ENCODE measurements at places on chromosomes 11 and 22.

- DNase-seq, result no peak
Measured at GRCh38 chr11:82874646-82875523, 25.3 kb downstream of the PRCP start.

DNA sequence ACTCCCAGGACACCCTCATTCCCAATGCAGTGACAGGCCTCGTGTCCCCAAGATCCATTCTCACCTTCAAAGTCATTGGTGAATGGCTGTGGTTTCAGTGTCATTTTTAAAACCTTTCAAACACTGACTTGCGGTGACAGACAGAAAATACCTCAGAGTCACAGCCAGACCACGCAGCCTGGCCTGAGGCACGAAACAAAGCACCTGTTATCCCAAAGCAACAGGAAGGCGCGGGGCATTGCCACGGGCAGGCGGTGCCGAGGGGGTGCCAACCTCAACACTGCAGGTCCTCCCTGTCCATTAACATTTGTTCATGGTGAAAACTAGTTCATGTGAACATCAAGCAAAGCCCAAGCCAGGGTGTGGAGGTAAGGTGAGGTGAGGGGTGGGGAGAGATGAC, 38.2 kb downstream of the RPUSD4 start:
- DNase-seq, result no peak

DNA sequence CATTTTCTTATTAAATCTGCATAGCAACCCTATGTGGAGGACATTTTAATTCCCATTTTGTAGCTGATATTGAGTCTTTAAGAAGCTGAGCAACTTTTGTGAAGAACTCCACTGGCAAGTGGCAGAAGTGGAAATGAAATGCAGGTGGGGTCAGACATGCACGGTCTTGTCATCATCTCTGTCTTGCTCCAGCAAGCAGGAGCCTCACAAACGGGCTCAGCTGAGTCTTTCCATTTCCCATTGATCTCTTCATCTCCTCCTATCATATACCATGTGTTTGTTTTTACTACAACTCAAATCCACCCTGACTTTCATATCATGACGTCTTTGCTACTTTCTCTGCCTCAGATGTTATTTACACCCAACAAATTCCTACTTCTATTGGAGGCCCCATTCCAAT, 97.9 kb upstream of the TENM4 start:
- DNase-seq, result no peak

DNA sequence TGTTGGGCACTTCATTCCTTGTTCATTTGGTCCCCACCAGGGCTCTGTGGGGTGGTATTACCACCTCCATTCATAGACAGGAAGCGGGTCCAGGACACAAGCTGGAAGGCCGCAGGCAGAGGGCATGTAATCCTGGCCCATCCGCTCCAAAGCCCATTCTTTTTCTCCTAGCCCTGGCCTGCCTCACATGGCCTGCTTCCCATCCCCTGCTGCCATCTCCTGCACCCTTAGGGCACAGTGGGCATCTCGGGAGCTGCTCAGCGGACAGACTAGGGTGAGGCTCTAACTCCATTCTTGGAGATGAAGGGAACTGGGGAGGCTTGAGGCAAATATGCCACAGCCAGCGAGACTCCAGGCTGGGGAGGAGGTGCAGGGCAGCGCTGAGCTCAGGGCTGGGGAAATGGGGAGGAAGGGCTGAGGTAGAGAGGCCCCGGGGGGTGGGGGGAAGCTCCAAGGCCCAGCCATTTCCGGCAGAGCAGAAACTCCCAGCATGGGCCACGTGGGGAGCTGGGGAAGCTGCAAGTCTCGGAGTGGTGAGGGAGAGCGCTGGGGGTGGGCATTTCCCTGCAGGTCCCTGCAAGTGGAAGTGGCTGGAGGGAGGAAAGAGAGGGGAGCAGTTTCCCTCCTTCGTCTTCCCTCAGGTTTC, 14.3 kb upstream of the BCL9L start:
- DNase-seq, result no peak

- no peak for DNase-seq
Measured at GRCh38 chr22:43600265-43600664, 188.5 kb downstream of the MPPED1 start.

- no peak for DNase-seq
Measured at GRCh38 chr11:80846442-80846841, 1405.6 kb upstream of the TENM4 start.

DNA sequence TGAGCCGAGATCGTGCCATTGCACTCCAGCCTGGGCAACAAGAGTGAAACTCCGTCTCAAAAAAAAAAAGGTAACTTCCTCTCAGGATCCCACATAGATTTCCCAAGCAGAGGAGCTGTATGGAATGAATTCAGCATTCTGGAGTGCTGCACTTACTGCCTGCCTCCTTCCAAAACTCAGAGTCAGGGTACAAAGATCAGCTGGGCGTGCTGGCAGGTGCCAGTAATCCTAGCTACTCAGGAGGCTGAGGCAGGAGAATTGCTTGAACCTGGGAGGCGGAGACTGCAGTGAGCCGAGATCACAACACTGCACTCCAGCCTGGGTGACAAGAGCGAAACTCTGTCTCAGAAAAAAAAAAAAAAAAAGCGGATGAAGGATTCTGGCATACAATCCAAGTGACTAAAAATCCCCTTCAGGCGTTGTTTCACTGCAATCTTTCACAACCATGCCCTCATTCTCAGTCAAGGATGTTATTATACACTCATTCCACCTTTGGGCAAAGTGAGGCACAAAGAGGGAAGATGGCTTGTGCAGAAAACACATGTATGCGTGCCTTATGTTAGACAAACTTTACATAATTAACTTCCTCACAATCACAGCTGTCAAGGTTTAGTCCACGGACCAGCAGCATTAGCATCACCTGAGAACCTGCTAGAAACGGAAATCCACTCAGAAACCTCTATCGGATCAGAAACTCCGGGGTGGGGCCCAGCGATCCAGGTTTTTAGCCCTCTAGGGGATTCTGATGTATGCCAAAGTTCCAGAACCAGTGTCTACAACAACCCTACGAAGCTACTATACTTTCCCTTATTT, 1.1 kb upstream of the NOL12 start:
- no peak for DNase-seq

DNA sequence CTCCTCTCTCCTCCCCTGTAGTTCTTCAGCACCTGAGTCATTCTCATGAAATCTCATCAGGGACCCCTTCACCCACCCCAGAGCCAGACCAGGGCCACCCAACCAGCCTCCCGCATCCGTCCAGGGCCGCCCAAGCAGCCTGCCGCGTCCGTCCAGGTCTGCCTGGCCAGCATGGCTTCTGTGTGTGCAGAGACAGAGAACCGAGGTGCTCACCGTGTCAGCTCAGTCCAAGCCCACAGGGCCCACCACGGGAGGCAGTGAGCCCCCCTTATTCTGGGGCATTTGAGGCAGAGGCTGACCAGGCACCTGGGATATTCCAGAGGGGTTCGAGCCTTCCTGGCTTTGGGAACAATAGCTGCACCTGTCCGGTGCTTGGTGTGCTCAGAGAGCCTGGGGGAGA, 1117.3 kb downstream of the BRD1 start:
- no peak for DNase-seq

DNA sequence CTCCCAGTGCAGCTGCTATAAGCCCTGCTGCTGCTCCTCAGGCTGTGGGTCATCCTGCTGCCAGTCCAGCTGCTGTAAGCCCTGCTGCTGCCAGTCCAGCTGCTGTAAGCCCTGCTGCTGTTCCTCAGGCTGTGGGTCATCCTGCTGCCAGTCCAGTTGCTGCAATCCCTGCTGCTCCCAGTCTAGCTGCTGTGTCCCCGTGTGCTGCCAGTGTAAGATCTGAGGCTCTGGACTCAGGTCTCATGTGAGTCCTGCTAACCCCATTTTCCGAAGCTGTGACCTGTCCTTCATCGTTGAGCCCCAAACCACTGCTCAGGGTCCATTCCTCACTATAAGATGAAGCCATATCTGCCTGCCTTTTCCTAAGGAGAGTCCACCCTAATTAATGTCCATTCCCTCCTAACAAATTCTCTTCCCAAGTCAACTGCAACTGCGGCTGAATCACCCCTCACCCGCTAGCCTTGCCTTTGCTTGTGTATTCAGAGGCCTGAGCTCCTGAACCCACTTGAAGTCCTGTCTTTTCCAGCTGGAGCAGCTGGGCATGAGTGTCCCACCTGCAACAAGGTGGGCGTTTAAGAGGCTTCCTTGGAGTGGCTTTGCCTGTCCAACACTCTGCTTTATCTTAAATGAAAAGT, 626 bp downstream of the KRTAP5-7 start:
- DNase-seq, result no peak

DNA sequence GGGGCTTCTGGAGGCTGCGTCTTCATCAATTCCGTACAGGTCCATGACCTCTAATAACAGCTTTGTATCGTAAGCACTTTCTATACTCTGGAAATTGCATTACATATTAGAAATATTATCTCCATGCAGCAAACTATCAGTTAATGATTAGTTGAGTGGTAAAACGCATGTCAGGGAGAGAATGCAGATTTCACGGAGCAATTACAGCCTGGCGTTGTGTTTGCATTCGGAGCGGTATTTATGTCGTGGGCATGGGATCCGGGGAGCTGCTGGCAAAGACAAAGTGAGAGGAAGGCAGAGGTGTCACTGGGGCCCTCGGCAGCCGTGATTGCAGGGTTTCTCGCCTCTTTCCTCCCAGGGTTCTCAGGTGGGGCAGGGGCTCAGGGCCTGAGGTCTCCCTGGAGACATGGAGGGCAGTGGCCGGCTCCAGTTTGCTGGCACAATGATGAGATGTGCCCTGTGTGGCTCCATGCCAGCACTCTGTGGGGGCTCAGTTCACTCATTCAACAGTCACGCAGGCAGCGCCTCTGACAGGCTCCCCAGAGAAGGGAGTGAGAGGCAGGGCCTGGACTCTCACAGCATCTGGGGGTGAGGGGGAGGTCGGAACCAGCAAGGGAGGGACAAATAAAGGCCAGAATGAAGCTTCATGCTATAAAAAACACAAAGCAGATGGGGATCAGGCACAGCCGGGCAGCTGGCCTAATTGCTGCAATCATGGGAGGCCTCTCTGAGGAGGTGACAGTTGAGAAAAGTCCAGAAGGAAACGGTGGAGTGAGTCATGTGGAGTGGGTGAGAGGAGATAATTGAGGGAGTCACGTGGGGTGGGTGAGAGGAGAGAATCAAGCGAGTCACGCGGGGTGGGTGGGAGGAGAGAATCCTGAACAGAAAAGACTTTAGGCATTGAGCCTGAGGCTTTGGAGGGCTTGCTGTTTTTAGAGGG, 1002.7 kb downstream of the BRD1 start:
- DNase-seq, result no peak

- no peak for DNase-seq
Measured at GRCh38 chr11:109864151-109864661, 229.0 kb upstream of the ZC3H12C start.

Measured in NCI-H446 (cell line).